ENCODE measurements at places on chromosomes 11 and 22.

DNA sequence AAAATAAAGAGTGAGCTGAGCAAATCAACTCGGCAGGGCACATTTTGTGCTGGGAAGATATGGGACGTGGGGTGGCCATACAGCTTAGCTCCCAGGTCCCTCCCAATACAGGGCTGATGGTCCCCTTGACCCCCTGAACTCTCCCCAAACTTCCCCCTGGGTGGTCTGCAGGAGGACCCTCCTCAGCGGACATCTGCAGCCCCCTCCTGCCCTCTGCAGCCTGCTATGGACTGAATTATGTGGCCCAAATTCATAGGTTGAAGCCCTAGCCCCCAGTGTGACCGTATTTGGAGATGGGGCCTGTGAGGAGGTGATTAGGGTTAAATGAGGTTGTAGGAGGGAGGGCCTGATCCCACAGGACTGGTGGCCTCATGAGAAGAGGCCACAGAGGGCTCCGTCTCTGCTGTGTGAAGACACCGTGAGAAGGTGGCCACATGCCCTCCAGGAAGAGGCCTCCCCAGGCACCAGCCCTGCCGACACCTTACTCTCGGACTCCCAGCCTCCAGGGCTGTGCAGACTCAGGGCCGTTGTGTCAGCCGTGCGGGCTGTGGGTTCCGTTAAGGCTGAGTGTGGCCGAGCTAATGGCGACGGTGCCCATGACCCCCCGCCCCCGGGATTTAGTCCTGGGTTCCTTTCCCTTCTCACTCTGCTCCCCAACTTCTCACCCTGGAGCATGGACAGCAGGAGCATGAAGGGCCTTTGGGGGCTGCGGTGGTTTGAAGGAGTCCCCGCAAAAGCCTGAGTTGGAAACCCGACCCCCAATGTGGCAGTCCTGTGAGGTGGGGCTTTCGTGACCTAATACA lies 1042.8 kb downstream of the BRD1 start:
- DNase-seq: no peak

DNA sequence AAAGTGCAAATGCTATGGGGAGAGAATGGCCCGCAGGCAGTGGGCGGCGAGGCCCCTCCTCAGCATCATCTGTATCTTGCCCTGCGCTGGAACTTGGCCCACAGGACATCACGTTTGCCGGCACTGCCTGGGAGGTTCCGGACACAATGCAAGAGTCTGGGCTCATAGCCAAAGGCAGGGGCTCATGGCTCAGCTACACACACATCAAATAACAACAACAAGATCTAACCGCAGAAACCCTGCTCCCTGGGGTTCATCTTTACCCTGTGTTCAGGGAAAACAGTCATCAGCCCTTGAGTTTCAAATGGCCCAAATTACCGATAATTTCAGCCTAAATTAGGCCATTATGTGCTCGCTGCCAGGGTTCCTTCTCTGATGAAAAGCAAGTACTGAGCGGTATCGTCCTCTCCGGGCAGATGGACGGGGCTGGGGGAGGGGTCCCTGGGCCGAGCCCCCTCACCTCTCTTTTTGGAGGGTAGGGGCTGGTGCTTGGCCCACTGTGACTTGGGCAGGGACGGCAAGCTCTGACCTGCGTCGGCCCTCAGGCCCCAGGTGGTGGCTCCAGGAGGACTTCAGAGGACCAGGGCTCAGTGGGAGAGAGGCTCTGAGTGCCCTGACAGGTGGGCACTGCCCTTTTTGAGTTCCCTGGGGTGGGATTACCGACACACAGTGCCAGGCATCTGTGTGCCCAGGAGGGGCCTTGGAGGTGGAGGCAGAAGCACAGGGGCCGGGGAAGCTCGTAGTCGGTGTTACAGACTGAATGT lies 25.0 kb upstream of the GAL start:
- peak; percentile 97 for DNase-seq

GRCh38 chr22:46587061-46587460 lies 33.1 kb upstream of the GRAMD4 start:
- no peak for DNase-seq

DNA sequence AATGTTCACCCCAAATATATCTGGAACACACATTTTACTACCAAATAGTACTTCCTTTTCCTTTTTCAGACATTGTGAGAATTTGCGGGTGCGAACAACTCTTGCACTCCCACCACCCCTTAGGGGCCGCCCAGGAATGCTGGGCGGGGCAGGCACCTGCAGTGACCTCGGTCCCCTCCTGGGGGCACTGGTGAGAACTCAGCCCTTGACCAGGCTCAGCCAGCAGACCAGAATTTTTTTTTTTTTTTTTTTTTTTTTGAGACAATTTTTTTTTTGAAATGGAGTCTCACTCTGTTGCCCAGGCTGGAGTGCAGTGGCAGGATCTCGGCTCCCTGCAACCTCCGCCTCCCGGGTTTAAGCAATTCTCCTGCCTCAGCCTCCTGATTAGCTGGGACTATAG lies 75.8 kb downstream of the ARHGAP8 start:
- DNase-seq: peak; percentile 33

GRCh38 chr11:86403458-86403857 lies 28.8 kb downstream of the CCDC81 start:
- no peak for DNase-seq

DNA sequence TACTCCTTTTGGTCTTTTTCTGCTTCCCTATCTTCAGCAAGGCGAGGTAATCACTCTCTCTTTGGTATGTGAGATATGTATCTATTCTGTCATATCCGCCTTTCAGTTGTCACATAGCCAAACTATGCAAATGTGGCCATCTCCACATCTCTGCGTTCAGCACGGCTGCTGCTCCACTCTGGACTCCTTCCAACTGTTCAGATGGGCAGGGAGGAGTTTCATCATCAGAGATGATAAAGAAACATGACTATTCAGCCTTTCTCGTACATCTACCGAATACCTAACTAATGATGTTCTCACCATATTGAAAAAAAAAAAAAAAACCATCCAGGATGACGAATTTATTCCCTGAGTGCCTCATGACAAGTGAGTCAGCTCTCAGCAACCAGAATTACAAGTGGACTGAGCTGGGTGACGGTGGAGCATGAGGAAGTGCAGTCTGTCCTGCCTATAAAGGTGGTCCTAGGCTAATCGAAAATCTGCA lies 899.6 kb downstream of the OPCML start:
- DNase-seq: peak; percentile 94

- peak; percentile 83 for DNase-seq
Measured at GRCh38 chr22:44286646-44287045, 26.1 kb downstream of the SHISAL1 start.

DNA sequence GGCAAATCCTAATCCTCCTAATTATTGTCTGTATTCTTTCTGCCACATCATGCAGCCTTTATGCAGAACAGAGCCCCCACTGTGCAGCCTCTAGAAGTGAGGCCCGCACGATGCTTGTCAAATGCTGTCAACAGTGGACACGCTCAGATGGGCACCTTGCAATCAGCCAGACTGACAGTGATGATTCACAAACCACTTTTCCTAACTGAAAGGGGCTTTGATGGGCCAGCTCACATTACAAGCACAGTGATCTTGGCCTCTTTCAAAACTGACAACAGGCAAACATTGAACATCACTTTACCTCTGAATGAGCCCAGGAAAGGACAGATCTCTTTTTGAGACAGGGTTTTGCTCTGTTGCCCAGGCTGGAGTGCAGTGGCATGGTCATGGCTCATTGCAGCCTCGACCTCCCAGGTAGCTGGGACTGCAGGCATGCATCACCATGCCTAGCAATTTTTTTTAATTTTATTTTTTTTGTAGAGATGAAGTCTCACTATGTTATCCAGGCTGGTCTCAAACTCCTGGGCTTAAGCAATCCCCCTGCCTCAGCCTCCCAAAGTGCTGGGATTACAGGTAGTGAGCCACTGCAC lies 18.0 kb upstream of the E2F8 start:
- no peak for DNase-seq

- DNase-seq: no peak
Measured at GRCh38 chr22:21959274-21960074, 6.8 kb upstream of the PPM1F start.

DNA sequence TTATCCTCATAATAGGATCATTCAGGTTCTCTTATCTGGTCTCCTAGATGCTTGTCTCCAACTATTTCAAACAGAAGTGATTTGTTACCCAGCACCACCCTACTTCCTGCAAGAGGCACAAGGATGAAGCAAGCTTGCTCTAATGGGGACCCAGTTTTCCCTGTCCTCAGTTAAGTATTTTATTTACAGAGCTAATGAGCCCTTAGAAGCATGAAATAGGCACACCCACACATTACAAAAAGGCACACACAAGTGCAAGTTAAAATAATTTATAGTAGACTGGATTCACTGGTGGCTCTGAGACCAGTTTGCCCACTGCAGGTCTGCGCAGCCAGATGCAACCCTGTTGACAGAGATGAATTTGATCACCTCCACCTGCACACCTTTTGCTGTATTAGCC lies 167.5 kb downstream of the KIRREL3 start:
- no peak for DNase-seq

- DNase-seq: no peak
Measured at GRCh38 chr11:61141601-61142028, 19.6 kb downstream of the VPS37C start.

- DNase-seq: no peak
Measured at GRCh38 chr11:7632211-7632610, 41.1 kb downstream of the CYB5R2 start.

GRCh38 chr11:69637941-69638871 lies 2.8 kb upstream of the CCND1 start:
- peak; percentile 55 for DNase-seq

GRCh38 chr11:76455331-76455730 lies 10.5 kb downstream of the EMSY start:
- DNase-seq: no peak

- no peak for DNase-seq
Measured at GRCh38 chr11:27174021-27174420, 133.4 kb downstream of the BBOX1 start.

GRCh38 chr11:102216433-102217075 lies 100.7 kb upstream of the BIRC3 start:
- DNase-seq: no peak

- DNase-seq: no peak
Measured at GRCh38 chr11:30650266-30650665, 64.1 kb upstream of the MPPED2 start.

DNA sequence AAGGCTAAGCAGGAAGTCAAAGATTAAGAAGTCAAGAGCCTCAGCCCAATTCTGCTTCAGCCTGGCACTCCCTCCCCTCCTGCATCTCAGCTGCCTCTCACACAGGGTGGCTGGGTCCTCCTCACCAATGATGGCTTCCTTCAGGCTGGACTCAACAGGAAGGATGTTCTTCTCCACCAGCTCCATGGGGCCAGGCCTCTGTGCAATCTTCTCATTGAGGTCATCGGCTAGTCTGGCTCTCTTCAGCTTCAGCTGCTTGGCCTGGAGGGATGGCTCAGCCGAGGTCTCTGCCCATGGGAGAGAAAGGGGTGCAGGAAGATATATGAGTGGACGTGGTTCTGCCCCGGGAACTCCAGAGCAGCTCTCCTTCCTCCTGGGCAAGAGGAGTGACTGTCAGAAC lies 59.1 kb downstream of the SGSM3 start:
- no peak for DNase-seq

GRCh38 chr11:67504950-67505581 lies at the start of gene PITPNM1:
PITPNM1 (minus strand) TSS chr11:67505363; CDS start chr11:67504180, 1,183 bp downstream.
- peak; percentile 48 for DNase-seq

- no peak for DNase-seq
Measured at GRCh38 chr11:60116996-60117790, 28.7 kb downstream of the MS4A2 start.

GRCh38 chr22:23233752-23234408 lies 53.6 kb downstream of the BCR start:
- DNase-seq: peak; percentile 47

DNA sequence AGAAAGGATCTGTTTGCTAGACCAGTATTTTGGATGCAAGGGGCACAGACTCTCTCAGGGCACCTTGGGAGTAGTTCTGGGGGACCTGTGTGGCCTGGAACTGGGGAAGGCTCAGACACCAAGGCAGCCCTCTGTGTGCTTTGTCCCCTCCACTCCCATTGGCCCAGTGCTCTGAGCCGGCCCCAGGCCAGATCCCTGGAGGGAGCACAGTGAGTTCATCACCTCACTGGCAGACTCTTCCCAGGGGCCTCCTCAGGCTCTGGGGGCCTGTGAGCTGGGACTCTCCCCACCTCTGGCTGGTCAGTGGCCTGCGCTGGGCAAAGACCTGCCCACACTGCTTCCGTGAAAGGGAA lies 51.7 kb downstream of the CHRDL2 start:
- no peak for DNase-seq

DNA sequence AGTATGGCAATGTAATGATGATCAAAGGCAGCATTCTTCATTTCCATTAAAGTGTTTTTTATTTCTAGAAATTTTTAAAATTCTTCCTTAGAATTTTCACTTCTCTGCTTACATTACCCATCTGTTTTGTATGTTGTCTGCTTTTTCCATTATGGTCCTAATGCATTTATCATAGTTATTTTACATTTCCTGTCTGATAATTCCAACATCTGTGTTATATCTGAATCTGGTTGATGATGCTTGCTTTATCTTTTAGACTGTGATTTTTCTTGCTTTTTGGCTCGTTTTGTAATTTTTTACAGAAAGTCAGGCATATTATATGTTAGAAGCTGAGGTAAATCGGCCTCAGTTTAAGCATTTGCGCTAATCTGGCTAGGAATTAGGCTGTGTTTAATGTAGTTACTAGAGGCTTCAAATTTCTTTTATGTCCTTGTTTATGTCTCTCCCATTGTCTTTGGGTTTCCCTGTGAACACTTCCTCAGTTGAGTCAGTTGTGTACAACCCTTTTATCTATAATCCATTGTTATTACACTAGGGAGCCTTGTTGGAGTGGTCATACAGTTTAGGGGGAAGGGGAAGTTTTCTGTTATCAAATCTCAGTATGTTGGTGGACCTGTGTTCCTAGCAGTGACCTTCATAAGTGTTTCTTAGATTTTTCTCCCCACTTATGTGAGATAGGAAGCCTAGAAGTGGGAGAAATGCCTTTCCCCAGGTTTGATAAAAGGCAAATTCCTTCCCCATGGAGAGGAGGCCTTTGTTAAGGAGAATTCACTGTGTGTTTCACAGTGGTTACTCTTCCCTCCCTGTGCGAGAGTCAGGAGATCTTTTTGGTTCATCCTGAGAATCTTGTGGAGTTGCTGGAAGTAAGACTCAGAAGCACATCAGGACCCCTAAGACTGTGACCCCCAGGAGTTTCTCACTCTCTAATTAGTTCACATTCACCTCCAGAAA lies 437.5 kb downstream of the INSC start:
- no peak for DNase-seq

DNA sequence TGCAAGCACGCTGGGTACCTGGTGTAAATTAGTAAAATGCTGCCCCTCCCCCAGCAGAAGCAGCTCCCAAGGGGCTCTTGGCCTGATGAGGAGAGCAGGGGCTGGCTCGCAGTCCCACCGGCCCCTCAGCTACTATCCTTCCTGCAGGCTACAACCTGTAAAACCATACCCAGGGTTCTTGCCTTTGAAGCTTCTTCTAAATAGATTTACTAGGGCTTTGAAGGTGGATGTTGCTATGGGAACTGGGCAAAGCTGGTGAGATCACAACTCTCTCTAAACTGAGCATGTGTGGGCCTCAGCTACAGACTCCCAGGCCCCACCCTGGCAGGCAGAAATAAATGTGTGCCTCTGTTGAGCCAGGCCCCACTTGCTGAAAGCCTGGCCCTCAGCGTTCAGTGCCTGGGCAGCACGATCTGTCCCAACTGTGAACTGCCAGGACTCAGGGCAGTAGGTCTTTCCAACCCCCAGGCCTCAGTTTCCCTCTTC lies 18.5 kb downstream of the CD5 start:
- DNase-seq: peak; percentile 27

GRCh38 chr11:3073029-3073435 lies 15.8 kb upstream of the CARS1 start:
- peak; percentile 48 for DNase-seq

All from AG08395 (cell line).